ENCODE measurements at places on chromosomes 3 and 15.

GRCh38 chr3:52019352-52020080 lies 23.8 kb upstream of the RPL29 start:
- DNase-seq: no peak

- no peak for DNase-seq
Observed at GRCh38 chr3:14441920-14442300, 39.5 kb downstream of the SLC6A6 start.

DNA sequence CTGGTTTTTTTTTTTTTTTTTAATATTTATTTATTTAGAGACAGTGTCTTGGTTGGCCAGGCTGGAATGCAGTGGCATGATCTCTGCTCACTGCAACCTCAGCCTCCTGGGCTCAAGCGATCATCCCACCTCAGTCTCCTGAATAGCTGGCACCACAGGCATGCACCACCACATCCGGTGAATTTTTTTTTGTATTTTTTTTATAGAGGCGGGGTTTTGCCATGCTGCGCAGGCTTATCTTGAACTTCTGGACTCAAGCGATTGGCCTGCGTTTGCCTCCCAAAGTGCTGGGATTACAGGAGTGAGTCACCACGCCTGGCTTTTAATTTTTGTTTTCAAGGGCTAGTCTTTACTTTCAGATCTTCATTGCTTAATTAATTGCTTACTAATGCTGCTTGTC lies 13.1 kb downstream of the PCCB start:
- DNase-seq: no peak

DNA sequence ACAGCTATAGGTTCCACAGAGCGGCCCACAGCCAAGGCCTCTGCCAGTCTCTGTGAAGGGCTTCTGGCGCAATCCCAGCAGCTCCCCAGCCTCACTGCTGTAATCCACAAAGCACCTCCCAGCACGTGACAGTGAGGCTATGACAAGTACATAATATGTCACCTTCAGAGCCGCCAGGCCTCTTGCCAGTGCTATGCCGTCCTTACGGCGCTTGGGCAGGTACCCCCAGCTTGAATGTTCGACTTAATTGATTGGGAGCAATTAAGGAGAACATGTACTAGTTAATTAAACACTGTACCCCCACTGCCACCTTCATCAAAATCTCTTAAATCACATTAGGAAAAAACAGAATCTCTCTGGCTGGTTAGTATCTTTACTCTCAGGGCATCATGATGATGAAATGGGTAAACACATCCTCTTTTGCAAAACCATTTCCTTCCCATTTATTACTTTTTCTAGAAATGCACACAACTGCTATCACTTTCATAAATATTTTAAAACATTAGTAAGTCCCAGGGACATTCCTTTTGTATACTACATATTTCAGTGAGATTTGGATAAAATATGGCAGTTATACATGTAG lies 169.9 kb downstream of the XXYLT1 start:
- DNase-seq: no peak

GRCh38 chr3:186057594-186057993 lies 51.3 kb downstream of the ETV5 start:
- no peak for DNase-seq

DNA sequence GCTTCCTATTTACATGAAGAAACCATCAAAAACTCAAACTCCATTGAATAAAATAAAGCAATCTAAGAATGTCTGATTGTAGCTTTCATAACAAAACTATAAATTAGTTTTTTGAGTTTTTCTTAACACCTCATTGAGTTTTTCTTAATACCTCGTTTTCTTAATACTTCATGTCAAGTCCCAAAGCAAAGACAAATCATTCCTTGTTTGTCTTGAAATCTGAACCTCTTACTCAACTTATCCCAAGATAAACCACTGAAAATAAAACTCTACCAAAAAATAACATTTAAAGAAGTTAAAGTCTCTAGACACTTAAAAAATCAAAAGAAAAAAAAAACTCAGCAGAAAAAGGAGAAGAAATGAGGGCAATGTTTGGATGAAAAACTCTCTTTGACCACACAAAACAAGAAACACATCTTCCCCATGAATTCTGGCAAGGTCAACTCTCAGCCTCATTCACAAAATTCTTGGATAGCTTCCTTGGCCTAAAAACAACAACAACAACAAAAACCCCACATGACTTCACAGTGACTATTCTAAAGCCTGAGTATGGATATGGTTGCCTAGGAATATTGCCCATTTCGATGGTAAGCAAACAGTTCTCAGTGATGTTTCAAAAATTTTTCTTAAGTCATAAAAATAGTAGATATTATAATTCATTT lies 38.2 kb downstream of the TMCC1 start:
- no peak for DNase-seq

DNA sequence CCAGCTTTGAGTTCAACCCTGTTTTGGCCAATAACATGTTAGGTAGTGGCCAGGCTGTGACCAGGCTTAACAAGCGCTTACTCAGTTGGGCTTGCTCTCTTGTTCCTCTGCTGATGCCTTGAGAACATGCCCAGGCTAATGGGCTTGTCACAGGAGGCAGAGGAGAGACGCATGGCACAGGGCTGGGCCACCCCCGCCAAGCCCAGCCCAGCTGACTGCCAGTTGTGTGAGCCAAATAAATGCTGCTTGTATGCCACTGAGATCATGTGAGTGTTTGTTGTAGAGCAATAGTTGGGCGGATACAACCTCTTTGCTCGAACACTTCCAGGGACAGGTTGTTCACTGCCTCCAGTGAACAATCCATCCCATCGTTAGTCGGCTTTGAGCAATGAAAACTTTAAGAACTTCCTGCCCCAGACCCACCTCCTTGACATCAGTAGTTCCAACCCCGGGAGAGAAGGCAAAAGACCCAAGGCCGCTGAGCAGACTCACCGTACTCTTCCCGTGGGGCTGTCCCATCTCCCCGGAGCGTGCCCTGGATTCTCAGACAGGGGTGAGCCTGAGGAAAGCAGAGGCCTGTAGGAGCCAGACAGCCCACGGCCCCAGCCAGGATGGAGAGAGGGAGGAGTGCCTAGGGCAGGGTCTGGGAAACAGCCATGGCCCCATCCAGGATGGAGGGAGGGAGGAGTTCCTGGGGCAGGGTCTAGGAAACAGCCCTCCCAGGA lies 4.1 kb downstream of the PLA2G4F start:
- no peak for DNase-seq

- DNase-seq: no peak
Observed at GRCh38 chr3:126937973-126938372, 44.9 kb upstream of the PLXNA1 start.

DNA sequence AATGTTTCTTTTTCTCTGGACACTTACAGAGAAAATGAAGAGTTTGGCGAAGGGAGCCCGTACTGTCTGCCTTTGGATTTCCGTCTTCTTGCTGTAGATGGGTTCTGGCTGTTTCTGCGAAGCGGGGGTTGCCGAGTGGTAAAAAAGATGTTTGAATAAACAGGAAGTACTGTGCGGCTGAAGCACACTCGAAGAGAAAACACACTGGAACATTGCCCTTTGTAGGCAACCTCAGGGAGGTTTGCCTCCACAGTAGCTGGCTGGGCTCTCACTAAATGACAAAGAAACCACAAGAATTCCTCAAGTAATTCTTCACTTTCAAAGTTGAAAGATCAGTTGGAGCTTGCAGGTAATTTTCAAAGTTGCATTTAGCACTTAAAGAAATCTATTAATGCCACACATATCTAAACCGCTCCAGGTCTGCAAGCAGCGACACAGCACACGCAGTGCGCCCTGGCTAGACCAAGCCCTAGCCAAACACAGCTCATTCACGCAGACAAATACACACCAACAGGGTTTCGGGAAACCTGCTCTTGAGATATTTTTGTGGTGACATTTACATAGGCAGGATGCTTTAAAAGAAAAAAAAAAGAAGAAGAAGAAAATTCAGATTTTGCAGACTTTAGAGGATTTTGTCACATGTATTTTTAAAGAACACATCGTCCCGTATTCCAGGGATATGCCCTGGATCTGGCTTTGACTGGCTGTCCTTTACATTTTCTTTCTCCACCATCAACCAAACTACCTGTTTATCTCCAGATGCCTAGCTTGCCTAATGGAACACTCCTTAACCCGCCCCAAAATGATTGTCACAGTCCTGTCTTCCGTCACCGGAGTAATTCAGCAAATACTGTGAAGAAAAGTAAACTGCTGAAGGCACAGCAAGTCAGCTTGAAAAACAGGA lies 452.8 kb downstream of the FOXP1 start:
- DNase-seq: peak; percentile 49

DNA sequence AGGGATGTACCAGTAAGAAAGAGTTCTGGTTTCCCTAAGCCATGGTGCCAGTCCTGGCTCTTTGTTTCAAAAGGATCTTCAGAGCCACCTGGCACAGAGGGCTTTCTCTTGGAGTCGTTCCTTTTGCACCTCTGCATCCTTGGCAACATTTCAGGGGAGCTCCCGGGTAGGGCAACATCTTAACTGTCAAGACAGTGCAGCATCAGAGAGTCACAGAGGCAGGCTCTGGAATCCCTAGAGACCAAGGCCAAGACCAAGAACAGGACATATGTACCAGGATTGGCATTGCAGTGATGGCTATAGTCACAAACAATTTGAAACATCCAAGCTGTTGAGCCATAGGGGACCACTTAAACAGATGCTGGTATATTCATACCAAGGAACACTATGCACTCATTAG lies 129.4 kb upstream of the ADPGK start:
- DNase-seq: no peak

All from stimulated activated CD4-positive, alpha-beta T cell treated with anti-CD3 and anti-CD28 coated beads, Interleukin-2, amount 100 ng/mL, for 48 hours (primary cell).